Foreskin keratinocyte (primary cell): ENCODE measurements at places on chromosomes 1 and 21. TPM values are rescaled to one million over a fixed set of nuclear protein-coding genes. Genes with fewer than 3 reads are reported as not detected.

GRCh38 chr1:36269408-36269838, 36.7 kb upstream of the SH3D21 start:
- DNase-seq = no peak

GRCh38 chr1:31653717-31654473, 9.2 kb upstream of the PEF1 start:
- DNase-seq = no peak

Gene EFHD2
- 114 and 116 TPM in 2 replicates for polyA plus RNA-seq

Gene NCAM2
- polyA plus RNA-seq = not detected in 2 replicates

- DNase-seq = no peak
These were observed 7.6 kb upstream of the RXRG start for GRCh38 chr1:165452336-165453130.

DNA sequence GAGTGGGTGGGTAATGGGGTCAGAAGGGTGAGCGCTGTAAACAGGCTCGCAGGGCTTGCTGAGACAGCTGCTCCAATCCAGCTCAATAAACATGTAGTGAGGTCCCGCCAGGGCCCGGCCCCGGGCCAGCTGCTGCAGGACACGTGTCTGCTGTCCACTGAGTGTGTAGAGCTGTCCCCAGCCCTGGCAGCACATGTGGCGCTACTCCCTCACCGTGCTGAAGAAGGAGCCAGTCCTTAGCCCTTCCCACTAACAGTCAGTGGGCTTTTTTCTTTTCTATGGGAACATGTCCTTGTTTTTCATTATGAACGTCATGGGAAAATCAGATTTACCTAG, 78.9 kb upstream of the C1orf174 start:
- no peak for DNase-seq

- DNase-seq = no peak
These were observed 532.4 kb downstream of the KIF26B start for GRCh38 chr1:245687152-245687635.

Gene TMCO4
- 9.7 and 10.5 TPM in 2 replicates for polyA plus RNA-seq

Gene OR2L2
- not detected in 2 replicates for polyA plus RNA-seq

Gene TFF2
- polyA plus RNA-seq = not detected in 2 replicates

DNA sequence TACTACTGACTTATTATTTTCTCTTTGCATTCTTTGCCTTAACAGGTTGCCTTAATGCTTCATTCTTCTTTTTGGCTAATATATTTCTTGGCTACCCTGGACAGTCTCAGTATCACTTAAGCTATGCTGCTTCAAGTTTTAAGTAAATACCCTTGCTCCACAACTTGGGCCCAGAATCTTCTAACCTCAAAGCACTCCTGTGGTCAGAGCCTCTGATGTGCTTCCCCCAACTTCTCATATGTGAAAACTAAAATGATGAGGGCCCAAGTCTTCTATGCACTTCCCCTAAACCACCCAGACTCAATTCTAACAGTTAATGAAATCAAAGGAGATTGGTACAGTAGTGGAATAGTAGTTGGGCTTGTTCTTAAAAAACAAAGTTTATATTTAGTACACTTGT, 314.1 kb downstream of the PLPP3 start:
- DNase-seq = no peak

Gene ITPKB
- polyA plus RNA-seq = 3.5 and 3.9 TPM in 2 replicates

- no peak for DNase-seq
These were observed 642.2 kb downstream of the PTPRU start for GRCh38 chr1:29878501-29878900.

GRCh38 chr1:36023098-36023769, 60.7 kb upstream of the TEKT2 start:
- peak; percentile 38 for DNase-seq

Gene SYTL1
- 49.6 and 62.4 TPM in 2 replicates for polyA plus RNA-seq

GRCh38 chr1:94856004-94856403, 35.8 kb downstream of the SLC44A3 start:
- DNase-seq = no peak

GRCh38 chr1:205632669-205633169, 908 bp upstream of the ELK4 start:
- no peak for DNase-seq

GRCh38 chr1:47849591-47850261, 147.5 kb downstream of the TRABD2B start:
- no peak for DNase-seq

Gene XCL1
- not detected in 2 replicates for polyA plus RNA-seq

- DNase-seq = no peak
These were observed 11.5 kb upstream of the LRRC71 start for GRCh38 chr1:156908955-156909354.

- DNase-seq = no peak
These were observed 24.5 kb upstream of the LRRC8C start for GRCh38 chr1:89608319-89608983.

DNA sequence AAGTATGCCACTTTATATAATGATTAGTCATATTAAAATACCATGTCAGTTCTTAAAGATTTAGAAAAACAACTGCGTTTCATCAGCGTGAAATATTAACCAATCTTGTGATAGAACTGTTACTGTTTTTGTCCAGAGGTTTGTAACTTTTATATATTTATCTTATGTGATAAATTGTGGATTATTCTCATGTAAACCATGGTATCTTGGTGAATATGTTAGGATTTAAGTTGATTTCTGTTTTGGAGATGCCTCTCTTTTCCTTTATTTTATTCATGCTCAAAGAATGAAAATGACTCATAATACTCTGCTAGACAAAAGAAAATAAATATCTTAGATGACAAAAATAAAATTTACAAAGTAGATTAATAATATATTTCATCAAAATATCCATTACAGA, 88.4 kb downstream of the ADGRL4 start:
- peak; percentile 30 for DNase-seq

Gene CCDC17
- polyA plus RNA-seq = 0.19 and 0.20 TPM in 2 replicates

DNA sequence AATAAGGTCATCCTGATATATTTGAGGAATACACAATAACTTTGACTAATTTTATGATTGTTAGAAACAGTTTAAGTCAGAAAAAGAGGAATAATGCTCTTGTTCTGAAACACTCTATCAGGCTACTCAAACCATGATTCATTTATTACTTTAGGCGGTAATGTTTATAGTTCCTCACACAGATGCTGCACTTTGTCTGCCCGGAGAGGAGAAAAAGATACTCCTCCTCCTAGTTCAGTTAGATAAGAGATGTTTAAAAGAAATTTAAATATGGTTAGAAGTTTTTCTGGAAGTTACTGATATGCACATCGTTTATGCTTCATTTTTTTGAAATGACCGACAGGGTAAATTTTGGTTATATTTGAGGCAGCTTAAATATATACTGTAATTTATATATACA, 103.0 kb downstream of the ZMYM4 start:
- DNase-seq = no peak

Gene DRAXIN
- not detected in 2 replicates for polyA plus RNA-seq

Gene FNDC7
- polyA plus RNA-seq = 0.01 TPM in 1 of 2 replicates, not detected in the other

Gene SELENOF
- 136 and 150 TPM in 2 replicates for polyA plus RNA-seq

- DNase-seq = no peak
These were observed 36.6 kb downstream of the H3-3A start for GRCh38 chr1:226098870-226099835.

DNA sequence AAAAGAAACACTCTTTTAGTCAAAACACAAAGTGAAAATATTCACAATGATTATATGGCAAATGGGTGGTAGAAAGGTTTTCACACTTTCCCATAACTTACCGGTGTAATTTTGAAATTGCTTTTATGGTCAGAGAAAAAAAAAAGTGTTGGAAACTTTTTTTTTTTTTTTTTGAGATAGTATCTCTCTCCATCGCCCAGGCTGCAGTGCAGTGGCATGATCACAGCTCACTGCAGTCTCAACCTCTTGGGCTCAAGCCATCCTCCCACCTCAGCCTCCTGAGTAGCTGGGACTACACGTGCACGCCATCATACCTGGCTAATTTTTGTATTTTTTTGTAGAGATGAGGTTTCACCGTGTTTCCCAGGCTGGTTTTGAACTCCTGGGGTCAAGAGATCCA, 3.3 kb downstream of the IFNGR2 start:
- no peak for DNase-seq

Gene FCRLB
- polyA plus RNA-seq = 0.72 and 0.87 TPM in 2 replicates

Gene ZYG11A
- polyA plus RNA-seq = 0.78 and 0.89 TPM in 2 replicates
